ENCODE measurements at places on chromosomes 3 and 15.

- DNase-seq = no peak
These were observed 67.0 kb downstream of the WWTR1 start for GRCh38 chr3:149590691-149591441.

DNA sequence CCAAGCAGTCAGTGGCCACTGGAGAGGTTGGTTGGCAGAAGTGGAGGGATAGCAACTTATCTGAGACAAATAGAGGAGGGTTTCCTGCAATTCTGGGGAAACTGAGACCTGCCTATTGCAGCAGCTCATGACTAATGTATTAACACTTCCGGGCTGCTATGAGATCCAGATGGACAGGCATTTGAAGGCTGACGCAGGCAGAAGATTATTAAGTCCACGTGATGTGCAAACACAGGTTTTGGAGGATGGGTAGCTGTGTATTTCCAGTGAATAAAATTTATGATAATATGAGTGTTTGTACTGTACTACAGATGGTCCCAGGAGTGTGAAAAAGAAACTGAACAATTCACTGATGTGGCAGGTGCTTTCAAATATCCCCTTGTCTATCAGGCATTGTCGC is 28.5 kb upstream of the CFAP161 start:
- DNase-seq = no peak

- DNase-seq = no peak
These were observed 708 bp downstream of the SEC22A start for GRCh38 chr3:123202451-123202850.

- no peak for DNase-seq
These were observed 37.9 kb downstream of the EID1 start for GRCh38 chr15:48915861-48916260.

DNA sequence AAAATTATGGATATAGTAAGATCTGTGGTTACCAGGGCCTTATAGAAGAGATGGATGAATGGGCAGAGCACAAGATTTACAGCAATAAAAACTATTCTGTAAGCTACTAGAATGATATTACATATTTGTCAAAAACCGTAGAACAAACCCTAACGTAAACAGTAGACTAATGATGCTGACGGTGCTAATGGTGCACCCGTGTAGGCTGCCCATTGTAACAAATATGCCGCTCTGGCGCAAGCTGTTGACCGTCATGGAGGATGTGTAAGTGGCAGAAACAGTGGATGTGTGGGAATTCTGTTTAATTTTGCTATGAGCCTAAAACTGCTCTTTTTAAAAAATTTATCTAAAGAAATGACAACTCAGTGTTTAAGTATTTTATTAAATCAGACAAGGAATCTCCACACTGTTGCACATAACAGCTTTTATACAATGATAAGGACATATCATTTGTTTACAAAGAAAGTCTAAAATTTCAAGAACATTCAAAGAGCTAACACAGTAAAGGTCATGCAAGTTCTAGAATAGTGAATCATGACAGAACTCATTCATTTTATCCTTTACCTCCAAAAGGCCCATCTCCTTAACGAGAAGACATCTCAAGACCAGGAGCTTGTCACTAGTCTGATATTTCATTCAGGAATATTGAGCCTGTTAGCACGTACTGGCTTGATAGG is 32.8 kb downstream of the TFRC start:
- DNase-seq = no peak

DNA sequence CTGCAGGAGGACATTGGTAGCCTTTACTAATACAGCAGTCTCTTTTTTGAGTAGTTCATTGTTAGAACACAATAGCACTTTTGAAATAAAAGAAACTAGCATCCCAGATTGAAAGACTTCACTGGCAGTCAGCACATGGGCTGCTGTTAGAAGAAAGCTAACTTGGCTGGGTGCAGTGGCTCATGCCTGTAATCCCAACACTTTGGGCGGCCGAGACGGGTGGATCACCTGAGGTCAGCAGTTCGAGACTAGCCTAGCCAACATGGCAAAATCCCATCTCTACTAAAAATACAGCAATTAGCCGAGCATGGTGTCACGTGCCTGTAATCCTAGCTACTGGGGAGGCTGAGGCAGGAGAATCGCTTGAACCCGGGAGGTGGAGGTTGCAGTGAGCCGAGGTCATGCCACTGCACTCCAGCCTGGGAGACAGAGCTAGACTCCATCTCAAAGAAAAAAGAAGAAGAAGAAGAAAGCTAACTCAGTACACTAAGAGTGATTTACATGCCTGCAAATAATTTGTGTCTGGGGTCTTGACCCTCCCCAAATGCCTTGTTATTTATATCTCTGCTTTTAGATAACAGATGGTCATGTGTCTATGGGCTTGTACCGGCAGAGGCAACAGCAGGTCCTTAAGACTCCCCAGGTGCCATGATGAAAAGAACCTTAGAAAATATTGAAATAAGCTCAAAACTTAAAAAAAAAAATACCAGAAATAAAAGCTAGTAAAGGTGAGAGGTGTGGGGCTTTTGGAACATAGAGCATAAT is 9.7 kb downstream of the TPM1 start:
- DNase-seq = no peak

DNA sequence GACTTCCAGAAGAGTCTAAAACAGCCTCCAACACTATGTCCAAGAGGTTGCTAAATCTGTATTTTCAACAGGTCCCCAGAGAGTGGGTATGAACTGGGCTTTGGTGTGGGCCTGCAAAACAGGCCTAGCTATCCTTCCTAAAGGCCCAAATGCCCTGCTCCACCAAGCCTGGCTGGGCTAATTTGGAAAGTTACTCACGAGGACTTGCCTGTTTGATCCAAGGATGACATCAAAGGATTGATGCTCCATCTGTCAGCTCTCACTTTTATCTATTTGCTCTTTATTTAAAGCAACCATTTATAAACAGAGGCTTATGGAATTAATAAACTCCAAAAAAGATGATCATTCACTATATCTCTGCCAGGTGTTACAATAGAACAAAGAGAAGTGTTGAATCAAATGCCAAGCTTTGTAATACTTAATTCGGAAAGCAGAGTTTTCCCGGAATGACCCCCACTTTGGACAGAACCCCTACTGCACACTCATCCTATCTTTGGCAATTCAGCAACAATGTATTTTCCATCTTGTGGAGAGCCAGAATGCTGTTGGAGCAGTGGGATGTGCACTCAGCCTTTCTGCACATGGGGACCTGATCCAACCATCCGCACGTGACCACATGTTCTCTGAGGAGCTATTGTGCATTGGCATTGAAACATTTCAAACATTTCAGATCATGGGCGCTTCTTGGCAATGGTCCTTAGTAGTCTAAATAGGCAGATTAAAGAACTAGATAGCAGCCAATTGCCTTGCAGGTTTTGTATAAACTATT is 163.3 kb upstream of the THBS1 start:
- no peak for DNase-seq

GRCh38 chr15:41416128-41416741 is 660 bp upstream of the RTF1 start:
- DNase-seq = no peak

DNA sequence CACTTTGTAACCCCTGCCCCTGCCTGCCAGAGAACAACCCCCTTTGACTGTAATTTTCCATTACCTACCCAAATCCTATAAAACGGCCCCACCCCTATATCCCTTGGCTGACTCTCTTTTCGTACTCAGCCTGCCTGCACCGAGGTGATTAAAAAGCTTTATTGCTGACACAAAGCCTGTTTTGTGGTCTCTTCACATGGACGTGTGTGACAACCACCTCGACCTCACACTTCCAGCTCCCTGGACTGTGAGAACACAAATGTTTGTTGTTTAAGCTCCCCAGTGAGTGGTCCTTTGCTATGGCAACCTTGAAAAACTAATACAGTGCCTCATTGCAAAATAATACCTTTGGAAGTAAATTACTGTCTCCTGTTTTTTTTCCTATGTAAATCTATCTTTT is 299.2 kb upstream of the POU1F1 start:
- DNase-seq = no peak

- no peak for DNase-seq
These were observed 678.0 kb upstream of the GRM7 start for GRCh38 chr3:6182909-6183308.

- DNase-seq = no peak
These were observed 20.9 kb downstream of the TRPM1 start for GRCh38 chr15:31080591-31081014.

DNA sequence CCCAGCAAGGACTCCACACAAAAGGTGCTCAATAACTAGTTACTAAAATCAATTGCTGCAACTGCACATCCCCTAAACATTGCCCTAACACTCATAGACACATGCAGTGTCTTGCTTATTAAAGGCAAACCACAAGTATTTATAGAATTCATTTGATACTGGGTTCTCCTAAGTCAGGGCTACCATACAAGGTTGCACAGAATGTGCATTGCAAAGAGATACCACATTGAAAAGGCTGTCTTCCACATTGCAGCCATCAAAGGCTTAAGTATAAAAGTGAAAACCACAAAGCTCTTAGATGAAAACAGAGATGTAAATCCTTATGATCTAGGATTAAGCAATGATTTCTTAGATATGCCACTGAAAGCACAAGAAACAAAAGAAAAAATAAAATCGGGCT is 33.6 kb upstream of the TOPAZ1 start:
- no peak for DNase-seq

DNA sequence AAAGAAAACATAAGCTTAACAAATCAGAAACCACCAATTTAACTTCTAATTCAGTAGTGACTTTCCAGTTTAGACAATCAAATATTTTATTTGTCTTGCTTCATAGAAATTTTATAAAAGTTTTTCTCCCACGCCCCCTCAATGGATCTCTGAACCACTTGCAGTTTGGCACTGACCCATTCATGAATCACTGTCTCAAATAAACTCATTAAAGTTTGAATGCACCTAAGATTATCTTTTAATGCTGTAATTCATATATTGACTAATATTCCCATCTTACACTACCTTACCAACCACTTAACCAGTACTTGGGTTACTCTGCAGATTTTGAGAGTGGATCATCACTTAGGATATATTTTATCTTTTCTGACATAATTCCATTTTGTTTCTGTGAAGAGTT is 880.2 kb downstream of the OTOL1 start:
- DNase-seq = no peak

DNA sequence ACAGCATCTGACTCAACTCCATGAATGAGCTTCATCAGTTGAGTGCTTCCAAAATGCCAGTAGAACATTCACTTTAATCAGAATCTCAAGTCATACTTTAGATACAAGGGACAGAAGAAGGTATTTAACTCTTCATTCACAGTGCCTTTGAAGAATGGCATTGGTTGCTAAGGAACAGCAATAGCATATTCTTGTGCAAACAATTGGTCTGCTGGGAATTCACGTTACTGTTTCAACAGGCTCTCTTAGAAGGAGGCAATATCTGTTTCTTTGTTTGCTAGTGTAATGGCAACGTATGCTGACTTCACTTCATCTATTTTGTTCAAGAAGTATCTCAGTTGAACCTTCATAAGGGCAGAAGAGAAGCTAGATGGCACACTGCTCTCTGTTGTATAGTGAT is 113.9 kb downstream of the TMEM108 start:
- no peak for DNase-seq

DNA sequence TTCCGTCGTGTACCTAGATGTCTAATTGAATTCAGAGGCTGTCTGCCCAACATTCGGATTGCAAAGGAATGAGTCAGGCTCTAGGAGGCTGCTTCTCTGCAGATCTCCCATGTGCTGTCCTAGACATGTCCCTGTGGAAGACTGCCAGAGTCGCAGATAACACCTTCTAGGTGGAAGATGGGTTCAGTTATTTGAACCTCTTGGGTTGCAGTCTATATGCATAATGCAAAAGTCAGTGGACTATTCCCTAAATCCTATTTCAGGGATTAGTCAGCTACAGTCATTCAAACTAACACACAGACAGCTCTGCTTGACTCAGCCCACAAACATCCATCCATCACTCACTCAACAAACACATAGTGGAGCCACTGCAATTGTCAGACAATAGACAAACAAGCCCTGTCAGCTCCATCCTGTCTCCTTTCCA is 300.0 kb upstream of the CTNNB1 start:
- no peak for DNase-seq

GRCh38 chr15:81091889-81092558 is 42.0 kb upstream of the CFAP161 start:
- no peak for DNase-seq
